ENCODE measurements at places on chromosomes 12 and 14. TPM values are rescaled to one million over a fixed set of nuclear protein-coding genes. Genes with fewer than 3 reads are reported as not detected.

The GPRC5D gene
- polyA plus RNA-seq, result 0.31 TPM

The KRT6B gene
- polyA plus RNA-seq, result 453 TPM

The PLA2G1B gene
- polyA plus RNA-seq, result 0.57 TPM

The ACTR6 gene
- polyA plus RNA-seq, result 14.2 TPM

The GARIN6 gene
- not detected for polyA plus RNA-seq

The ARHGAP9 gene
- 4.3 TPM for polyA plus RNA-seq

The LUM gene
- 7.0 TPM for polyA plus RNA-seq

The TAS2R19 gene
- not detected for polyA plus RNA-seq

All from esophagus (tissue), 2 donors.